Cerebellar nuclear complex (tissue), 1 donor: ENCODE measurements at places on chromosomes 3 and 15.
A peak's percentile ranks its signal among the peaks of the same experiment; 100 is the strongest.

DNA sequence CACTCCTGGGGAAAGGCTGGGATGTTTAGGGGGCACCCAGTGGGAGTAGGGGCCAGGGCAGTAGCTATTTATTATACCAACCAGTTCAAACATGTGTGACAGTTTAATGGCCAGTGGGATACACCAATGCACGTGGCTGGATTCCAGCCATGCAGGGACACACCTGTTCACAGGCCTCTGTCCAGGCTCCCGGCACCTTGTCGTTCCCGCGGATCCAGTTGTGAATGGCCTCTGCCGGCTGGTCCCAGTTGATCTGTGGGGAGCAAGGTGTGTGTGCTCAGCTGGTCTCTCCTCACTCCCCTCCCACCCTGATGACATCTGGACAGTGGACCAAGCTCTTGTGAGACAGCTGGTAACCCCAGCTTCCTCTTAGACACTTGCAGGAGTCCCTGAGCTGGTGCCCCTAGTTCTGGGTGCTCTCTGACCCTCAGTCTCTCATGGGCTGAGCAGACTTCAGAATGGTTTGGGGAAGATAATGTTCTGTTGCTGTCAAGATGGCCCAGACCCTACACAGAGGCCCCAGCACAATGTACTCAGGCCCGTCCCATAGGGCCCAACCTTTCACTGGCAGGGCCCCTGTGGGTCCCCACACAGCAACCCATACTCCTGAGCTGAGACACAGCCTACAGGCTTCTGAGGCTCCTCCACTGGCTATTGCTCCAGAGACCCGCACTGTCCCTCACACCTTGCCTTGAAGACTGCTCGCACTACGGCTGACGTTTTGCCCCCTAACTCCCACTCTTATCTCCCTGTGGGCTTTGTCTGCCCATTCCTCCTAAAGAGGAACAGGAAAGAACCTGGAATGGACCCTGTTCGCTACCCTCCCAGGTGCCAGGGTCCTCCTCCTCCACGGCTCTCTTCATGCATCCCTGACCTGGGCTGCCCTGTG is 25.8 kb downstream of the ALDH1L1 start:
- DNase-seq = no peak

GRCh38 chr3:170496026-170496867 is 77.6 kb downstream of the CLDN11 start:
- no peak for DNase-seq

- no peak for DNase-seq
These were observed 265.2 kb upstream of the SGO1 start for GRCh38 chr3:20451170-20451569.

GRCh38 chr15:47756872-47757271 is 39.6 kb downstream of the SEMA6D start:
- DNase-seq = no peak

- DNase-seq = peak; percentile 69
These were observed 209.4 kb downstream of the CADPS start for GRCh38 chr3:62665627-62666437.

- DNase-seq = no peak
These were observed 3.3 kb upstream of the SNX33 start for GRCh38 chr15:75644376-75644775.

DNA sequence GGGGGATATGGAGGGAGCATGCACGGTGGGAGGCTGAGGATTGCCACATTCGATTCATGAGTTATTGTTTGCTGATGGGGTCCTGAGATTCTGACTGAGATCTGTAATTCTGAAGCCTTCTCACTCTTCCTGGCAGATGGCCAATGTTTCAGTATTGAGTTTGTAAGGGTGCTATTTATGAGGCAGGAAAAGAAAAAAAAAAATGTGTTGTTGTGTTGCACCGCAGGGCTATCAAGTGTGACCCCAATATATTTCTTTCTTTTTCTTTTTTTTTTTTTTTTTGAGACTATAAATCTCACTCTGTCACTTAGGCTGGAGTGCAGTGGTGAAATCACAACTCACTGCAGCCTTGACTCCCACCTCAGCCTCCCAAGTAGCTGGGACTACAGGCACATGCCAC is 3.2 kb upstream of the SENP2 start:
- no peak for DNase-seq

DNA sequence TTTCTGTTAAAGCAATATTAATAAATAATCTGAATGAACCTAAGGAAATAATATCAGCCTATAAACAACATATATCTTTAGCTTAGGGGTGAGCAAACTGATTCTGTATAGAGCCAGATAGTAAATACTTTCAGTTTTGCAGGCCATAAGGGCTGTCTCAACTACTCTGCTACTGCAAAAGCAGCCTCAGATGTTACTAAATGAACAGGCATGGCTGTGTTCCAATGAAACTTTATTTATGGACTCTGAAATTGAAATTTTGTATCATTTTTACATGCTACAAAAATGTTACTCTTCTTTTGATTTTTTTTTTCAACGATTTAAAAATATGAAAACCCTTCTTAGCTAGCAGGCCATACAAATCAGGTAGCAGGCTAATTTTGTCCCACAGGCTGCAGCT is 212.8 kb upstream of the PRICKLE2 start:
- no peak for DNase-seq

DNA sequence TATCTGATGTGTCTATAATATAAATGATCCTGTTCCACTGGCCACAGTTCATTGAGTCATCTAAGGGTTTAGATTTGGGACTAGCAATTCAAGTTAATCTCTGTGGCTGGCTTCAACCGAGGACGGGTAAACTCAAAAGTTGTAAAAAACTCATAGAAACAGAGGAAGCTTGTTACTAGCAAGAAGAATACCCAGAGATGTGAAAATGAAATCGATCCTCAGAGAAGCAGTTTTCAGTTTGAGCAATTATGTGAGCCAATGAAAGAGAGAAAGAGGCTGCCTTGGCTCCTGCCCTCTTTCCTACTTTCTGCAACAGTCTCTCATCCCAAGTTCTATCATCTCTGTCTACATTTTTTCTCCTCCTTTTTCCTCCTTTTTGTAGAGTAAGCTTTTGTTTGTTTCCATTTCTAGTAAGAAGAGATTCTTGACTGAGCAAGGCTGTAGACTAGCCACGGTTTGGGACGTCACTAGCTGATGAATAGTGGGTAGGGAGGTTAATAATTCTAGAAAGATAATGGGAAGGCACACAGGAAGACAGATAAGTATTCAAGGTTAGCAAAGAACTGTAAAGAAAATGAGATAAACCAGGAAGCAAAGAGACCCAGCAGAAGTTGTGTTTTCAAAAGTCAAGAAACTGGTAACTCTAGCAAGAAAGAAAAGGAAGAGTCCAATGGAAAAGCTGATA is 298.9 kb upstream of the NR2F2 start:
- no peak for DNase-seq

DNA sequence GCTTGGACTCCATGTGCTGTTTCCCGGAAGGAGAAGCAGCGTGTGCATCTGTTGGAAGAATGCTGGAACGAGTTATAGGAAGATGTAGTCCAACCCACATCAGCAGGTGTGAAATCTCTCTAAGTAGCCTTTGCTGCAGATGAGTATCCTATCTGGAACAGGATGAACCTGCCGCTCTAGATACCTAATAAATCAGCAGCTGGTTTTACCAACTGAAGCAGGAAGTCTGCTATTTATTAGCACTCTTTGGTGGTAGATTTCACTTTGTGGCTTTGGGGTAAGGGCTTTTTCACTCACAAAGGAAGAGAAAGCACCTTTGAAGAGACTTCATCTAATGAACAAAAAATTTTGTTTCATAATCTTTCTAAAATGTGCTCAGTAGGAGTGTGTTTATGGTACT is 66.4 kb downstream of the DCUN1D1 start:
- no peak for DNase-seq

- no peak for DNase-seq
These were observed 238.7 kb downstream of the CHST2 start for GRCh38 chr3:143358155-143358792.

- no peak for DNase-seq
These were observed 26.7 kb upstream of the MCF2L2 start for GRCh38 chr3:183455089-183455488.

- DNase-seq = no peak
These were observed 2.2 kb upstream of the MASP1 start for GRCh38 chr3:187293516-187294430.

GRCh38 chr3:18716821-18717220 is 291.7 kb upstream of the SATB1 start:
- DNase-seq = no peak

DNA sequence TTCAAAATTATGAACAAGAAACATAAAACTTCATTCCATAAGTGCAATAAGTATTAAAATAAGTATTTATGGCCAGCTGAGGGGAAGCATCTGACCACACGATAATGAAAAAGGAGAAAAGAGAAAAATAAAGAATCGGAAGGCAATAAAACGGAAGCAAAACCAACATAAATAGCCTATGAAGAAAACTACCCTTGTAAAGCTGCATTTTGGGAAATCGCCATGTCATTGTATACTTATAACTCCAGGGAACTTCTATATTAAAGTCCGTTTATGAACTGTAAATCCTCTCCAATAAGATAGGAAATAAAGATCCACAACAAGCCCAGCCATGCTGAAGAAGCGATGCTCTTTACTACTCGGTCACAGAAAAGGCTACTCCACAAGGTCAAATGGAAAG is 47.7 kb downstream of the MORC1 start:
- DNase-seq = no peak

GRCh38 chr3:49867871-49868321 is 1.8 kb downstream of the CAMKV start:
- DNase-seq = no peak

DNA sequence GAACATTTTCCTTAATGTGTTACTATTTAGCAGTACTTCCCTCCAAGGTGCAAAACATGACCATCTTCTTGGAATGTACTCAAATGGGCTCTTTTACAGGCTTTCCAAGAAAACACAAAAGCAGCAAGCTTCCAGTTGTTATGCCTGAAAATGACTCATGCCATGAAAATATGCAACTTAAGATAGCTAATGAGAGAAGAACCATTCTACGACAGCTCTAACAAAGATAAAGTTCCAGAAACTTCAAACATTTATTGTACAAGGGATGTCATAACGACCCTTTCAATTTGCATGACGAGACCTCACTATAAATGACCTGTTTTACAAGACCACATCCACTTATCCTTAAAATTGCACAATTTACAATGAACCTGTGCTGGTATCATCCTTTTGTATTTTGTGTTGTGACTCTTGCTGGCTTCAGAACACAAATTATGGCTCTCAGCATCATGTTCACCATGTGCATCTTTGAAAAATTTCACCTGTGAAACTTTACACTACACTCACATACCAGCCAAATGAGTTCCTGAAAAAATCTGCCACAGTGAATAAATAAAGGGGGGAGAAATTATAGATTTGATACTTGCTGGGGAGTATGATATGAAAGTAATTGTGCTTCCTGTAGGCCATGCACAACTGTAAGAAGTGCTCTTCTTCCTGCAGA is 433.7 kb downstream of the MAGI1 start:
- DNase-seq = no peak

GRCh38 chr15:69997161-69997485 is 100.6 kb downstream of the TLE3 start:
- no peak for DNase-seq

- DNase-seq = no peak
These were observed 42.8 kb upstream of the FBXL22 start for GRCh38 chr15:63554337-63554927.

DNA sequence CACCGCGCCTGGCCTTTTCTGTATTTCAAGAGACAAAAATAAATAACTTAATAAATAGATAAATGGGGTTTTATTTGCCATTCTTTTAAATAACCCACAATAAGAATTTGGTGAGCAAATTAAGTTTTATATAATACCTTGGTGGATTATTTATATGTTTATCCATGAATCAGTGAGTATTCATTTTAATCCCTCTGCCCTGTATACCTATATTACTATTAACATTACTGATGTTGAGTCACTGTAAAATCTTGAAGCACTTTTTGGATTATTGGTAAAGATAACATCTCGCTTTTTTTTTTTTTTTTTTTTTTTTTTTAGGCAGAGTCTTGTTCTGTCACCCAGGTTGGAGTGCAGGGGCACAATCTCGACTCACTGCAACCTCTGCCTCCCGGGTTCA is 154.1 kb downstream of the ZNF609 start:
- no peak for DNase-seq

DNA sequence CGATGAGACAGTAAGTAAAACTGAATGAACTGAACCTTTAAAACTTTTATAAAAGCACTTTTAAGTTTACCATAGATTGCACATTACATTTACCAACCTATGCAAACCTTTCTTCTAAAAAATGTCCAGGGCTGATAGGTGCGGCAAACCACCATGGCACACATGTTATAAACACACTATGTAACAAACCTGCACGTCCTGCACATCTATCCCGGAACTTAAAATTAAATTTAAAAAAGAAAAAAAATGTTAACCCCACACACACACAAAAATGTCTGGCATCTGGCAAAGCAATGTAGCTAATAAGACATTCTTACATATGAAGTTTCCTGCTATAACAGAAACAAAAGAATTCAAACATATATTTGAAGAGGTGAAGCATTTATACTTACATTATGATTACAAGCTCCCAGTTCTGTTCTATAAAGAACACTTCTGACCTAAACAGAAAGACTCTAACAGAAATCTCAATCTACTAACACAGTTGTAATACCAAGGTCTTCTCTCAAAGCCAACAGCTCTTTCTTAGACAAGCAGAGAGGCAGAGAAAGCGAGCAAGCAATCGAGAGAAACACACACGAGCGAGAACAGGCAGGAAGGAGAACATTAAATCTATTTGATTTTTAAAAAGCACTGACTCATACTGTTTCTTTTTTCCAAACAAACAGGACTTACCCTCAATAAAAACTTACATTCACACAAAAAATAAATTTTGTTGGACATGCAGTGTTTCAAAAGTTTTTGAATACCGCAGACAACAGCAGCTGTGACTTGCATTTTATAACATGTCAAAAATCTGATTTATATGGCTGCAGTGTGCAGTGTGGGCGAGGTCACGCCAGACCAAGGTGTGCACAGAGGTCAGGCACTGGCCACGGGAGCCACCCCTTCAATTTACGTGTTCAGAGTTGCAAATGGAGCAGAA is at the start of gene NRG4:
Gene NRG4 (minus strand): TSS at position 798 of the 925 bp plus-strand sequence. CDS start 1,194 bp downstream, outside the sequence.
- DNase-seq = no peak

DNA sequence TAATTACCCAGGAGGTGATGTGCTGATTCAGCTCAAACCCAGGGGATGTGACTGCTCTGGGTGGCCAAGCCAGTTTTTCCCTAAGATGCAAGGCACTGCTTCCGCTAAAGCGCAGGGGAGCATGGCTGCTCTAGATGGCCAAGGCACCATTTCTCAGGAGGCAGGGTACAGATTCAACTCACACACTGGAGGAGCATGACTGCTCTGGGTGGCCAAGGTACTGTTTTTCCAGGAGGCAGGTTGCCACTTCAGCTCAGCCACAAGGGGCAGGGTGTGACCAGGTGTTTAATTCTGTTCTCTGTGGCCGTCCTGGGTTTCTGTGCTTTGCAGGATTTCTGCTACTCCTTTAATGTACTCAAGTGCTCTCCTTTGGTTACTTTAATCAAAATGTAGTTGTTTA is 659.3 kb upstream of the ARRDC4 start:
- no peak for DNase-seq
